M059J (cell line): ENCODE measurements at places on chromosomes 5 and 9.
A peak's percentile ranks its signal among the peaks of the same experiment; 100 is the strongest.

GRCh38 chr9:3586066-3586465 is 60.3 kb upstream of the RFX3 start:
- DNase-seq, result no peak

DNA sequence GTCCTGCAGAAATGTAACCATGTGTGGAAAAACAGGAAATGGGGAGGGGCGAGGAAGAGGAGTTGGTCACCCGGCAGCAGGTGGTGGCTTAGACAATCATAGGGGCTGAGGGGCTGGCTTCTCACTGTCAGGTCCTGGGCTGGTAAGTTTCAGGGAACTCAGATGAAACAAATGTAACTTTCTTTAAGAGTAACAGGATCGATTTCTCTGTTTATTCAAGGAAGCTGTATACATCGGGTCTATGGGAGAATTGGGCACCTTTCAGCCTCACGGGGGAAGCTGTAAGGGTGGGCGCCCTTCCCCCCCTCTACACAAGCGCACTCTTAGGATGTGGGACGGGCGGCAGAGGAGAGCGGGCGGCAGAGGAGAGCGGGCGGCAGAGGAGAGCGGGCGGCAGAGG is 104.3 kb upstream of the SIMC1 start:
- no peak for DNase-seq

DNA sequence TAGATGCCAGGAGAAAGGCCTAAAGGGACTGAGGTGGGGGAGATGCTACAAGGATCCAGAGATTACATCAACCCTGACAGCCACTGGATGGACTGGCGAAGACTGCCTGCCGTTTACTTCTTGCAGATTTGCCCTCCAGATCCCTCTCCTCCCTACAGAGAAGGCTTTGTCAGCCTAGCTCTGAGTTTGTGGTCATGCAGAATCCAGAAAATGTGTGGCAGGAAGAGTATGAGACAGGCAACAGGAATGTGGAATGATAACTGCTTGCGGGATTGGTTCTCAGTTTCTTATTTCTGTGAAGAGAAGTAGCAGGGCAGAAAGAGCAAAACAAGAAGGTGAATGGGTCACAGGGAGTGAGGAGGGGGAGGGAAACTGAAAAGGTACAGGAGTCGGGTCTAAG is 129.6 kb downstream of the TLE1 start:
- DNase-seq, result peak; percentile 98

- no peak for DNase-seq
Observed at GRCh38 chr5:176850371-176851245, 40.2 kb downstream of the UNC5A start.

DNA sequence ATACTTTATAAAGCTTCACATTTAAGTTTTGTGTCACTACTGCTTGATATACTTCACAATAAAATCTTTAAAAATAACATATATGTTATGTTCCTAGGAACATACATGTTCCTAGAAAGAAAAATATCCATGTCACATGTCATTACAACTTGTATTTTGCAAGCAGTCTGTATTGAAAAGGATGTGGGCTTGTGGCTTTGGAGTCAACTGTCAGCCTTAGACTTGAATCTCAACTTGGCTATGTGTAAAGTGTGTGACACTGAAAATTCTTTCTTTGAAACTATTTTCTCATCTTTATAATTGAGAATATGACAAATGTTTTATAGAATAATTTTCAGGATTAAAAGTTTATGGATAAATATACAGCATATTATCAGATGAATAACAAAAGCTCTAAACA is 273.1 kb downstream of the KIAA0825 start:
- DNase-seq, result no peak

GRCh38 chr9:68585034-68585761 is 44.5 kb upstream of the TMEM252 start:
- no peak for DNase-seq

GRCh38 chr5:52997424-52997823 is 8.3 kb downstream of the ITGA2 start:
- peak; percentile 51 for DNase-seq

GRCh38 chr5:104412649-104413240 is 850.2 kb upstream of the NUDT12 start:
- DNase-seq, result peak; percentile 14

- DNase-seq, result peak; percentile 18
Observed at GRCh38 chr5:75886706-75887105, 169.5 kb upstream of the POC5 start.

DNA sequence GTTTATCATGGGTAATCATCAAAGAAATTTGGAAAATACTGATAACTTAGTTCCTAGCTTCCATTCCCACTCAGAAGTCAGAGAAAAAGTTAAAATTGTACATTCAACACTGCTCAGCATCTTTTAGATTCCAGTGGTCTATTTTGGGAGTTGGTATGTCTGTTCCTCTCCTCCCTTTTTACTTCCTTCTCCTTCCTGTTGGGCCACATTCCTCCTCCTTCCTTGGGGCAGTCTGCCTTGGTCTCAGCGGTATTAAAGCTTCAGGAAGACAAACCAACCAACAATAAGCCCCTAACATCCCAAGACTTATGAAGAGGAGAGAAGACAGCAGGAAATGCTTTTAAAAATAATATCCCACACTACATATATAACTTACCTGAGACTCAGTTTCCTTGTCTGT is 49.9 kb upstream of the SSBP2 start:
- DNase-seq, result no peak
